ENCODE measurements at places on chromosomes 1 and 21.

GRCh38 chr1:62295921-62296491 lies 23.2 kb downstream of the KANK4 start:
- no peak for DNase-seq

- DNase-seq: no peak
These were observed 77.0 kb downstream of the FAM78B start for GRCh38 chr1:166089804-166090203.

- DNase-seq: no peak
These were observed 46.0 kb downstream of the NUF2 start for GRCh38 chr1:163367721-163368120.

GRCh38 chr1:175580841-175581240 lies 162.6 kb downstream of the TNR start:
- no peak for DNase-seq

GRCh38 chr1:169347688-169348382 lies 19.8 kb downstream of the NME7 start:
- no peak for DNase-seq

Data from stimulated activated CD4-positive, alpha-beta T cell treated with anti-CD3 and anti-CD28 coated beads, Interleukin-1b, Interleukin-23, amount 100 ng/mL, for 48 hours (primary cell).